ENCODE measurements at places on chromosomes 2 and 18.

DNA sequence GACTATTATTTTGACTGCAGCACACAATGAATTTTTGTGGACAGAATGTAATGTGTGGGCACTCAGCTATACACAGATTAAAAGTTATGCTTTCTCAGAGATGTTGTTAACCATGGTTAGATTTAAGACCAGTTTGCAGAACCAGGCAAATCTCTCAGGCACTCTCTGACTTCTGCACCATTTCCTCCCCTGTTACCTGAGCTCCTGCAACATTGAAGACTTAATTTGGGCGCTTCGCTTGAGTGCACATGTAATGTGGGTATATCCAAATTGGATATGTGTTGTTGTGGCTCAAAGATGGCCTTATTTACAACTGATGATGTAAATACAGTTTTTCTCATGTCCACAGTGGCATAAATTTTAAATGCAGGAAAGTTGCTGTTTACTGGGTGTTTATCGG lies 469.4 kb downstream of the PTPRM start:
- no peak for DNase-seq

GRCh38 chr2:232549655-232550353 lies 553 bp downstream of the TIGD1 start:
- no peak for DNase-seq

DNA sequence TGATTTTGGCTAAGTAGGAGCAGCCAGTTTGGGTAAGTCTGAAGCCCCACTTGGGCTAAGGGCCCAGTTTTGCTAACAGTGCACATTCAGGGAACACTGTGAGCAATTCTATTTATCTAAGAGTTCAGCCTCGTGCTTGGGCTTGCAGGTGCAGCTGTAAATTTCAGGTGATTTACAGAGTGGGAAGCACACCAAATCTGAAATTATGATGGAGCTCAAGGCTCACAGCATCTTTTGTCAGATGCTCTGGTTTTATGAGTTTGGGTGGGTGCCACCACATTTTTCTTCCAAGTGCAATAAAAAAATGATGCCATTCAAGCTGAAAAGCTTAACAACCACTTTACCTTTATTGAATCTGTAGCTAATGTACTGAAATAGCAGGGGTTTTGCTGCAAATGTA lies 671.2 kb downstream of the LRRTM4 start:
- no peak for DNase-seq

DNA sequence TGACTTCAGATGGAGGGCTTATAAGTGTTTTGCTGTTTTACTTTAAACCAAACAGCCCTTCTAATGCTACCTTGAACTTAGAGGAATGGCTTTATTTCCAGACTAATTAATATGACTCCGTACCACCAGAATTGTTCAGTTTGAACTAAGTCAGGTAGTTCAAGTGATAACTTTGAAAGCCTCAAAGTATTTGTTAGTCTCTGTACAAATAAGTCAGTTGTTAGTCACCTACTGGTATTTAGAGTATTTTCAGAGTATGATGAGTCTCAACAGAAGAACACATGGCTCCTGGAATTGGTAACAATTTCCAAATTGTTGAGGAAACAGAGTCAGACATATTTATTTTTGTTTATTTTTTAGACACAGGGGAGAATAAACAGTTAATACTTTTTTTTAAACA lies 381.8 kb upstream of the NRXN1 start:
- no peak for DNase-seq

GRCh38 chr2:20182241-20182931 lies 42.5 kb downstream of the SDC1 start:
- no peak for DNase-seq

DNA sequence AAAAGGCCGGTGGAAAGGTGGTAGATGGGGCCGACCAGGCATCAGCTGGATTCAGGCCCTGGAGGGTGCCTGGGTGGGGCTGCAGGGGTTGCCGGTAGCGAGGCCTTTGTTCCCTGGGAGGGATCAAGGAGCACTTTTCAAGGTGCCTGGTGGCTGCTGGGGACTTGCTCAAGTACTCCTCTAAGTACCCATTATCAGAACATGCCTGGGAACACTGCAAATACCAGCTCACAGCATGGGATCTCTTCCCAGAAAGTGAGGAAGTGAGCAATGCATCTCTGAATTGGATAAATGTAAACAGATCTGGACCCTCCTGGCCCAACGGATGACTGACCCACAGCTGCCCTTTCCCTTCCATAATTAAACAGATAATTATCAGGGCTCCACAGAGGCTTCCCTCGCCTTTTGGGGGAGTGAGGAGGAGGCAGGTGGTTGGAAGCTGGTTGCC lies 210.5 kb downstream of the SH3RF3 start:
- no peak for DNase-seq

GRCh38 chr2:19488009-19488691 lies 129.7 kb upstream of the OSR1 start:
- no peak for DNase-seq

DNA sequence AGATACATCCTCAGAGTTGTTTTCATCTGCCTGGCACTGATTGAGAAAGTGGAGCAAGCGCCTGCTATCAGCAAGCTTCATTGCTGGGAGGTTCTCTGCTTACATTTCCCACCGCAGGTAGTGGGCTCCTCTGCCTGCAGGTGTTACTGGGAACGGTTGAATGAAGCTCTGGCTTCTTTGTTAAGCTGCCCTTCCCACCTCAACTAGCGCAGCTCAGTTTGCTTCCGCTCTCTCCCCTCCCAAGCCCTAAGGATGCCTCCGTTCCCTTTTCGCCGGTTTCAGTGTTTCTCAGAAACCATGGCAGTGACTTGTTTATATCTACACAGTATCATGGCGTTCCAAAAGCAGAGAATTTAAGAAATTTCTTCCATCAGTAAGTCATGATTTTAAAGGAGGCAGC lies 72.2 kb upstream of the B3GNT7 start:
- no peak for DNase-seq

DNA sequence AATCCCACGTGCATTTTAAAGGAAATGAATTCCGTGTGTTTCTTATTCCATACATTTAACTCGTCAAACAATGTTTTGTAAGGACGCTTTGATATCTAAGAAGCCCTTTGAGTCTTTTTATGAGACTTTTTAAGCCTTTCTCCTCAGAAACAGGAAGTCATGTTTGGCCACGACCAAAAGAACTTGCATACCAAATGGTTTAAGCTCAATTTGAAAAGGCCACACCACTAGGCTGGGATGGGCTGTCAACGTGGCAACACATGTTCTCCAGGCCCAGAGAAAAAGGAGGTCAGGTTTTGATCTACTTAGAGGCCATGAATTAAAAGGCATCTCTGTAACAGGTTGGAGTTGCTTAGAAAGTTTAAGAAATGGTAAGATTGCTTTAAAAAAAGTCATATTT lies 441.8 kb downstream of the CMPK2 start:
- DNase-seq = no peak

DNA sequence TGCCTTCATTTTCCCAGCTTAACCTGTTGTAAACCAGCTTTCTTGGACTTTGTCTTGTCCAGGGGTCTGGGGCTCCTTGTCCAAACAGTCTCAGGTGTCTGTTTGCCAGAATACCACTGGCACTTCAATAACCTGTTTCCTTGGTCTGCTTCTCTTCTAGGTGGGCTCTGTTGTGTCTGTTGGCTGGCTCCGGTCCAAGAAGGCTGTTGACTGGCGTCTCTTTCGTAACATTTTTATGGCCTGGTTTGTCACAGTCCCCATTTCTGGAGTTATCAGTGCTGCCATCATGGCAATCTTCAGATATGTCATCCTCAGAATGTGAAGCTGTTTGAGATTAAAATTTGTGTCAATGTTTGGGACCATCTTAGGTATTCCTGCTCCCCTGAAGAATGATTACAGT lies 17.0 kb downstream of the SLC20A1 start:
- DNase-seq = no peak

DNA sequence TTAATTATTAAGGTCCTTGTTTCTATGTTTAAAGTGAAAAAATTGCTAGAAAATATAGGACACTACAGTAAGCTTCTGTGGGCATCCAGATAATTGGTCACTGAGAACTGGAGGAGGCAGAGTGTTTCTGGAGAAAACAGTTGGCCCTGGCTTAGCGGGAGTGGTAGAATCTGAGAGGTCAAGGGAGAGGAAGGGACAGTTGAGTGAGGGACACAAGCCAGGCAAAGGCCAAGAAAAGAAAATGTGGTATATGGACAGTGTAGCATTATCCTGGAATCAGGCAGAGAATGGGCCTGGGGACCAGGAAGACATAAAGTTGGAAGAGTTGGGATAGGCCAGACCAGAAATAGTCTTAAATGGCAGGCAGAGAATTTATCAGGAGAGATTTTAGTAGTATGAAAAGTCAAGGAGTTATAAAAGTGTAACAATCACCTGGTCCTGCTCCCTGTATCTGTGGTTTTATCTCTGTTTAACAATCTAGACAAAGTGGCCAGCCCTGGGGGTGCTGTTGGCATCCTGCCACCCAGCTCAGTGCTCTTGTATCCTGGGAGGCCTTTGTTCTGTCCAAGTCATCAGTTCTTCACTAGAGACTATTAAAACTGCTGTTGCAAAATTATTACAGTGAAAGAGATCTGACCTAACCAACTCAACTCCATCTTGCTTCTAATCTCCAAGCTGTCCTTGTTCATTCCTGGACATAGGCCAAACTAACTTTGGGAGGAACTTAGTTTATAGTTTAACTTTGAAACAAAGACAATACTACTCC lies 15.4 kb upstream of the MSGN1 start:
- no peak for DNase-seq

- DNase-seq = no peak
Measured at GRCh38 chr2:27664622-27665363, 1.1 kb downstream of the SLC4A1AP start.

- DNase-seq = no peak
Measured at GRCh38 chr2:229339618-229340017, 68.5 kb upstream of the PID1 start.

DNA sequence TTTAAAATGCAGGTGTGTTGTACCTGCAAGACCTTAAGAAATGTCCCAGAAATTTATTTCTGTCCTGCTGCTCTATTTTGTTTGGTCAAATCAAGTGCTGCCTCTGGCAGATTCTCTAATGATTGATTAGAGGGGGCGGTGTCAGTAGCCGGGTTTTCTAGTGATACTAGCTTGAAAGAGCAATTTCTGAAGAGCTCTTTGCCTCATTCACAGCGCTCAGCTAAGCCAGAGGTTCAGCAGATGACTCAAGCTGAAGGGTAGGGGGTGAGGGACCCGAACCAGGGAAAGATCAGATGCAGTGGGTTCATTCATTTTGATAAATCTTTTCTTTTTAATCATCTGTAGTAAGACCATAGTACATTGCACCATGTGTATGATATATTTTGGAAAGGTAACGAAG lies 15.0 kb downstream of the ZBTB7C start:
- DNase-seq = no peak

DNA sequence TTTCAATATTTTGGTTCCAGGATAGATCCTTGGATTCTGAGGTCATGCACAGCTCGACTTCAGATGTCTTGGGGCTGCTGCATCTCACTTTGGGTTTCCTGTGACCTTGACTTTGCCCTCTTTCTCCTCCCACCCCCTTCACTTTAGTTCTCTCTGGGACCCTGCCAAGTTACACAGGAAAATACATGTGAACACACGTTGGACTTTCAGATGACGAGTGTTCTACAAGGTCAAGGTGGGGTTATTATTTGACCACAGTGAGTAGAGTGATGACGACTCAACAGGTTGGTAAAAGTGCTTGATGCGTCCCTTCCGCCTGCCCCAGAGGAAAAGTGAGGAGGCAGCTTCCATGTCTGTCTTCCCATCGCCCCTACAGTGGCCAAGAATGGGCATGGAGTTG lies 122.4 kb upstream of the SMAD2 start:
- no peak for DNase-seq

GRCh38 chr2:238720232-238720672 lies 127.6 kb upstream of the TWIST2 start:
- peak; percentile 58 for DNase-seq

- DNase-seq = no peak
Measured at GRCh38 chr2:82803307-82803706, 1655.8 kb downstream of the SUCLG1 start.

DNA sequence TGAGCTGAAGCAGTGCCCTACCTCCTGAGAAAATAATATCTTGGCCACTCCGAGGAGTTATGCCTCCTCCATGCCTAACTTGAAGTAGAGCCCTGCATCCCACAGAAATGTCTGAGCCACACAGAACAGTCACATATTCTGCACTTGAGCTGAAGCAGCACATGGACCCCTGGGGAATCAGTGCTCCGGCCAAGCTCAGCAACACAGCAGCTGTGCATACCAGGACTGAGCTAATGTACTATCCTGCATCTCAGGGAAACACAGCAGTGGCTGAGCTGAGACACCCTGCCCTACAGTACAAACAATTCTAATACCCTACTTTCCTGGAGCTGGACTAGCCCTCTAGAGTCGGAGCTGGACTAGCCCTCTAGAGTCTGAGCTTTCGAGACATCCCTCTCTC lies 166.9 kb downstream of the ZNF516 start:
- DNase-seq = no peak

GRCh38 chr2:9830685-9831410 lies 12.4 kb upstream of the TAF1B start:
- DNase-seq = no peak

DNA sequence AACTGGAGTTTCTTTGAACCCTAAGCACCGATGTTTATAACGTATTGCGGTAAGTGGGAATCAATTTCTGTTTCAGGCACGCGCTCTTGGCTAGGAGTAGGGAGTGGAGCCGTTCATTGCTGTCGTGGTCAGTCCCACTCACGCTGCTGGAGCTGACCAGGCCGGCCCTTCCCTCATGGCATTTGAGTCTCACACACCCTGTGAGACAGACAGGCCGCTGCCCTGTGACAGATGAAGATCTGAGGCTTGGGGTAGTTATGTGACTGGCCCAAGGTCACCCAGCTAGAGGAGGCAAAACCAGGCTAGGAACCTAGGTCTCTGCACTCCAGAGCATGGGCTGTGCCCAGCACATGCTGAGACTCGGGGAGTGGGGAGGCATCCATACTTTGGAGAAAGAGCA lies 2.9 kb upstream of the CIDEA start:
- DNase-seq = no peak

DNA sequence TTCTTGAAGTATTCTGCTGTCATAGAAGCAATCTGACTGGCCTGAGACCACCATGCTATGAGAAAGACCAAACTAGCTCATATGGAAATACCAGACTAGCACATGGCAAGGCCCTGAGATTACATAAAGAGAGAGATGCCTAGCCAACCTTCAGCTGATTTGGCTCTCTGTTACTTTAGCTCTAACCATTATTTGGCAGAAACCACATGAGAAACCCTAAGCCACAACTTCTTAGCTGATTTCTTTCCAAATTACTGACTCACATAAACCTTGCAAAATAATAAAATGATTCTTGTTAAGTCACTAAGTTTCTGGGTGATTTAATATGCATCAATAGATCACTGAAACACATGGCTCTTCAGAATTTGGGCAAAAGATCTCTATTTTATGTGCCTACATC lies 295.0 kb upstream of the ZNF521 start:
- no peak for DNase-seq

GRCh38 chr18:27301615-27302378 lies 116.7 kb upstream of the CHST9 start:
- DNase-seq = no peak

- no peak for DNase-seq
Measured at GRCh38 chr2:152534460-152535135, 182.7 kb downstream of the PRPF40A start.

DNA sequence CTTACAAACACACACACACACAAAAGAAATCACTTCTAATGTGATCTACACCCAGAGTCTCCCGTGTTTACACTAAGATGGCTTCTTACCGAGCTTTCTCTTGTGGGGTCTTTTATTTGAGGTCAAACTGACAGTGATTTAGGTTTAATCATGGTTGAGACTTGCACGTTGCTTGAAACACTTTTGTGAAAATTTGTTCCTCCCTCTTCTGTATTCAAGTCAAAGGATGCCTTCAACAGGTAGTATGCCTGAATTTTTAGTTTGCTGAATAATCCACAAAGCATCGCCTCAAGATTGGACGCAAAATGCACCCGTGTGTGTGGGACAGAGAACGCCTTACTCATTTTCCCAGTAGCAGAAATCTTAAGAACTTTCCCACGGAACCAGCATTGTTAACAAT lies 4.0 kb upstream of the ZNF516 start:
- DNase-seq = no peak
